ENCODE measurements at places on chromosomes 6 and 20.

GRCh38 chr20:25495189-25495824 lies 87.8 kb downstream of the GINS1 start:
- no peak for DNase-seq

GRCh38 chr6:43070028-43070632 lies 6.0 kb upstream of the PTK7 start:
- no peak for DNase-seq

DNA sequence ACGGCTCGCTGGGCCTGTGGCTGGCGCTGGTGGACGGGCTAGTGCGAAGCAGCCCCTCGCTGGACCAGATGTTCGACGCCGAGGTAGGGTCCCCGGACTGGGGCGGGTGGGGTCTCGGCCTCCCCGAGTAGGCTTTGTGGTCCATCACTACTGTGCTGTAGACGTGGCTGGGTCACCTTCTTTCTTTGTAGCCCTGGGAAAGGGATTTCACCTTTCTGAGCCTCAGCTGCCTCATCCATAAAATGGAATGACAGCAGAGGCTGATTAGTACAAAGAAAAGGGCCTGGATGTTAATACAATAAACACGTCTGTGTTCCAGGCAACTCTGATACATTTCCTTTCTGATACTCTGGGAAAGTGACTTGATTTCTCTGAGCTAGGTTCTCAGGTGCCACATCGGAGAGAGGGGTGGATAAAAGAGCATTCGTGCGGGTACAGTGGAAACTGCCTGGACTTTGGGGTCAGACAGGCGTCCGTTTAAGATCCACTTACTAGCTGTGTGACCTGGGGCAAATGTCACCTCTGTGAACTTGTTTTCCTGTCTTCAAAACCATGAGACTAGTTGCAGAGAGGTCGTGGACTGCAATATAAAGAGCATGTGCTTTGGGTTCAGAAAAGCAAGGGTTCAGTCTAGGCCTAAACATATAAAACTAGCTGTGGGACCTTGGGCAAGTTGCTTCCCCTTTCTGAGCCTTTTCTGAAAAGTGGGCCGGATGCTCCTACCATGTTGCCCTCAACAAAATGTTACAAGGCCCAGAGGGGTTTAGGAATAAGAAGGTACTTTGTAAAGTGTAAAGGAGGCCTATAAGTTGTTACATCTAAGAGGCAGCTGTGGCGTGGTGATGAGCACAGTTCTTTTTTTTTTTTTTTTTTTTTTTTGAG lies 896 bp downstream of the SYS1 start:
- DNase-seq = no peak

DNA sequence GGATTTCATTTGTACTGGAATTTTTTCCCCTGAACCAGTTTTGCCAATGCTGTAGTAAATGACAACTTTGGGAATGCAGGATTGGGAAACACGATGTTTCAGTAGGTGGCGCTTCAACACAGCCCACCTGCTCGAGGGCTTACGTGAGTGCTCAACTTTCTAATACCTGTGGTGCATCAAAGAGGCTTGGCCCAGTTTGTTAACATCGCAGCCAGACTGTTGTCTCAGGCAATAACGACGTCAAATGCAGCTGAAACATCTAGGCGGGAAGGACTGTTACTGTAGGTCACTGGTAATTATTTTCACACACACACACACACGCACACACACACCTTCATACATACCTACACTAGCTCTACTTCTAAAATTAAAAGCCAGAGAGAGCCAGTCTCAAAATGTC lies 815.5 kb upstream of the SLC35B3 start:
- no peak for DNase-seq

GRCh38 chr20:61779176-61779965 lies 286.3 kb downstream of the TAF4 start:
- no peak for DNase-seq

- DNase-seq = no peak
These were observed 119.0 kb upstream of the STMND1 start for GRCh38 chr6:16982807-16983206.

GRCh38 chr6:40674170-40674569 lies 87.0 kb upstream of the LRFN2 start:
- no peak for DNase-seq

DNA sequence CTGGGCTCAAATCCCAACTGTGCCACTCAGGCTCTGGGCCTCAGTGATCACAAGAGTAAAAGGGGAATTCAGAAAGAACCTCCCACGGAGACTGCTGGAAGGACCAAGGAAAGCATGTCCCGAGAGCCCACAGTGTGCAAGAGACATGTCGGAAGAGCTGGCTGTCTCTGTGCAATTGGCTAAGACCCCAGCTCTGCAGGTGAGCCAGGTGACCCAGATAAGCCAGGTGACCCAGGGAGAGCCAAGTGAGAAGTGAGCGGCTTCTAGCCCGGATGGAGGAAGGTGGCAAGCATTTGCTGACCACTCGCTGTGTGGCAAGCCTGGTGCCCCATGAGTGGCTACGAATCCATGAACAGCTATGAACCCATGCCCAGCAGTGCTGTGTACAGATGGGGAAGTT lies 59.1 kb downstream of the RIPOR3 start:
- DNase-seq = no peak

- DNase-seq = no peak
These were observed 13.5 kb downstream of the PFDN4 start for GRCh38 chr20:54221353-54221752.

GRCh38 chr20:22159276-22159675 lies 425.1 kb downstream of the FOXA2 start:
- DNase-seq = no peak

DNA sequence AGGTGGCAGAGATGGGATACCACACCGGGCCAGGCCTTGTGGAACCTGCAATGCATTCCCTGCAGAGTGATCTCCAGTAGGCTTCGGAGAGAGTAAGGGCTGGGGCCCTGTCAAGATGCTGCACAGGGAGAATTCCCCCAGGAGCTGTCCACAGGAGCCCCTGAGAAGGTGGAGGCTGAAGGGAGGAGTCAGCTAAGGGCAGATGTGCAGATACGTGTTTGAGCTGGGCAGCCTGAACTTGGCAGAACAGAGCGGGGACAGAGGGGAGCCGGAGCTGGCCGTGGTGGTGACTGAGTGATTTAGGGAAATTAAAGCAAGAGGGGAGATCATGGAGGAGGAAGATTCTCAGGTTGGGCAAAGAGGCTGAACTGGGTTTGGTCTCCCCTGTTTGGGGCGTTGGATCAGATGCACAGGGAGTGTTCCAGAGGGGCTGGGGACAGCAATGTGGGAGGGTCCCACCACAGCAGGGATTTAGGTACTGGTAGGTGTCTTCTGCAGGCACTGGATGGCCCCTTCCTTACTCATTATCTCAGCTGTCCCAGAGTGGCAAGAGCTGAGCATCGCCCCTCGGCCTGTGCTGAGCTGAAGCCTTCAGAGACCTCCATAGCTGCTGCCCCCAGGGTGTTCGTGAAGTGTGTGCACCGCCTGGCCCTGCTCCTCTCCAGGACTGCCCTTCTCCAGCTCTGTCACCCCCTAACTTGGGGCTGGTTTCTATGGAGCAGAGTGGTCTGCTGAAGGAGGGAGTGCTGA lies 3.8 kb upstream of the NCR2 start:
- DNase-seq = no peak

GRCh38 chr20:48246061-48246790 lies 460.9 kb upstream of the SULF2 start:
- no peak for DNase-seq

GRCh38 chr20:9739991-9740390 lies 98.9 kb downstream of the PAK5 start:
- DNase-seq = no peak

- DNase-seq = no peak
These were observed 13.3 kb downstream of the TASP1 start for GRCh38 chr20:13625304-13625979.

DNA sequence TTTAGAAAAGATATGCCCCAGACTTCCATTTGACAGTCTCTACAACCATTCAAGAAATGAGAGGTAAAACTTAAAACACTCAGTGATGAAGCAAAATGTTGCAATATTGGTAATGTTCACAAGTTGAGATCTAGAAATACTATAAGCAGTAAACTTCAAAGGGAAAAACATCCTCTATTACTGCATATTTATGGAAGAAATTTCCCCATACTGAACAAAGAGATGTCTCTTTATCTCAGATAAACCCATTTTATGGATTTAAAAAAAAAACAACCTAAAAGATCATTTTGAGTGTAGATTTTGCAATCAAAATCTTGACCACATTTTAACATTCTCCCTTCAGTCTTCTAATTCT lies 177.8 kb upstream of the TAB2 start:
- no peak for DNase-seq

DNA sequence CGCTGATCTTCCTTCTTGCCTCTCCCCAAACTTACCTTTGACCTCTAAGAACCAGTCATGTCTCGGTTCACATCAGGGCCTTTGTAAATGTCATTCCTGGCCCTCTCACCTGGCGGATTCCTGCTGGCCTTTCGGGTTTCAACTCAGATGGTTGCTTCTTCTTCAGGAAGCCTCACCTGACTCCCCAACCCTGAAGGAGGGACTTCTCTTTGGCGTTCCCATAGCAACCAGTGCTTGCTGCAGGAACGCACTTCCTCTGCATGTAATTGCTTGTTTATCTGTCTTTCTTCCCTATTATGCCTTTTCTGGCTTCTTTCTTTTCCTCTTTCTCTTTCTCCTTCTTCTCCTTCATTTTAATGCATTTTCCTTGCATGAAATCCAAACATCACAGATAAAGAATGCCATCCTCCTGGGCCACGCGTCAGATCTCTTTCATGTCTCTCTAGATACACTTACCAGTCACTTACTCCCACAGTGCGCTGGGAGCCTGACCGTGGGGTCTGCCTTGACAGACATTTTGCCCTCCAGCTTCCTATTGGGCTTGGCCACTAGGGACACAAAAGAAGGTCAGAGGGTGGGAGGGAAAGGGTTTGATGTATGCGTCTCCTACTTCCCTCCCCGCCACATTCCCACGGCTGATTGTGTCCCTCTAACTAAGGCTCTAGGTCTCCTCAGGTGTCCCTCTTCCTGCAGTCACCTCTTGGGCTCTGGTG lies 295.7 kb upstream of the TSHZ2 start:
- DNase-seq = no peak

GRCh38 chr20:16411361-16411760 lies 161.9 kb downstream of the KIF16B start:
- no peak for DNase-seq

DNA sequence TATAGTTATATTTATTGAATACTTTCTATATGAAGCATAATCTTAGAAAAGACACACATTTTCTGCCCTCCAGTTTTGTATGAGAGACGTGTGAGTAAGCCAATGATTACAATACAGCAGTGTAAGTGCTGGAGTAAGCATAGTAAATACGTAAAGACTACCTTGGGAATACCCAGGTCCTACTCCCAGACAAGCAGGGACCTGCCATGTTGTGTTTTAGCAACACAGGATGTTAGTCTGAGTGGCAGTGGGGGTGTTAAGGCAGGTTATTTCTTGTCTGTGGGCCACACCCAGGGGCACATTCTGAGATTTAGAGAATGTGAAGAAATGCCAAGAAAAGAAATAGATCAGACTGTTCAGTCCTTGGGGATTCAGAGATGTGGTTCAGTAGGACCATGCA lies 34.3 kb upstream of the RNF144B start:
- DNase-seq = no peak

DNA sequence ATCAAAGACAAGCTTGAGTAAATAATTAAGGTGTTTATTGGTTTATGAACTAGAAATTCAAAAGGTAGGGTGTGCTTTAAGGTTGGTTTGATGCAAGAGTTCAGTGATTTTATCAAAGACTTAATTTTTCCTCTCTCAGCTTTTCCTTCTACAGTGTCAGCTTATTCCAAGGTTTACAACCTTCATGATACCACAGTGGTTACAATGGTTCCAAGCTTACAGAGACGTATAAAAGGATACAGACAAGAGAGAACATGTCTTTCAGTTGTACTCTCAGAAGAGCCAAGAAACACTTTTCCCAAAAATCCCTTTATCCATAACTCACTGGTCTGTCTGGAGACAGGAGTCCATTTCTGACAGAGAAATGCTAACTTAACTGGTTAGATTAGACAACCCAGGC lies 93.5 kb upstream of the LOC128125822 start:
- DNase-seq = no peak

DNA sequence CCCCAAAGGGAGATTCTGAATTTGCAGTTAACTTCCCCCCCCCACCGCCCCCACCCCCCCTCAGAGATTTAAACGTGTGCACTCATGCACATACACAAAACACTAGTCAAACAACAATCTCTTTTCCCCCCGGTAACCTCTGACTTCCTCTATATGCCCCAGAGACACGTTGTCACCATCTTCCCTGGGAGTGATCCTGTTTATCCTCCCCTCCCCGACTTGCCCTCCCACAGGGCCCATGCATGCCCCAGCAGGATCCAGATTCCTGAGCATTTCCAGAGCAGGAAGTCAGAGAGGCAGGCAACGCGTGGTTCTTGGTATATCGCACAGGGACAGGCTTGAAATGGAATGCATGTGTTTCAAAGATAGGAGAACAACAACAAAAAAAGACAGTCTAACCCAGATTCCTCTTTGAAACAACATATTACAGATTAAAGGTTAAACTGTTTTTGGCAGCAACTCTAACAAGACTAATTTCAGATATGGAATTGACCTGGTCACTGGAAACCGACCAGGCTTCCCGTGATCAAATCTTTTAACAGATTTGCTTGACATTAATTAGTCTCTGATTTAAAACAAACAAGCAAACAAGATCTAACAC lies 1.3 kb downstream of the BLCAP start:
- no peak for DNase-seq

DNA sequence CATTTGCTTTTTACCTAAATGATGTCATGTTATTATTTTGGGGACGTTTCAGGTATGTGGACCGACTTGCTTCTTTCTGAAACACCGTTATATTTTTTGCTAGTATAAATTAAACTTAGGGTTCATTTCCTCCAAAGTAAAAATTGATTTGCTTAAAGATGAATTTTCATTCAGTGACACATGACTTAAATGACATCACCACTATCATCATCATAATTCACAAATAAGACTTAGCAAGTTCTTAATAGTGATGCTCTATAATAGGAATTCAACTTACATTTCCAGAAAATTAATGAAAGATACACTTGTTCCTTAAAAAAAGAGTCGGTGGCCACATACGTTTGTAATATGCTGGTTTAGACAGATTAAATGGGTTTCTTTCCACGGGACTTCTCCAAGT lies 9.3 kb downstream of the IRF4 start:
- DNase-seq = no peak

DNA sequence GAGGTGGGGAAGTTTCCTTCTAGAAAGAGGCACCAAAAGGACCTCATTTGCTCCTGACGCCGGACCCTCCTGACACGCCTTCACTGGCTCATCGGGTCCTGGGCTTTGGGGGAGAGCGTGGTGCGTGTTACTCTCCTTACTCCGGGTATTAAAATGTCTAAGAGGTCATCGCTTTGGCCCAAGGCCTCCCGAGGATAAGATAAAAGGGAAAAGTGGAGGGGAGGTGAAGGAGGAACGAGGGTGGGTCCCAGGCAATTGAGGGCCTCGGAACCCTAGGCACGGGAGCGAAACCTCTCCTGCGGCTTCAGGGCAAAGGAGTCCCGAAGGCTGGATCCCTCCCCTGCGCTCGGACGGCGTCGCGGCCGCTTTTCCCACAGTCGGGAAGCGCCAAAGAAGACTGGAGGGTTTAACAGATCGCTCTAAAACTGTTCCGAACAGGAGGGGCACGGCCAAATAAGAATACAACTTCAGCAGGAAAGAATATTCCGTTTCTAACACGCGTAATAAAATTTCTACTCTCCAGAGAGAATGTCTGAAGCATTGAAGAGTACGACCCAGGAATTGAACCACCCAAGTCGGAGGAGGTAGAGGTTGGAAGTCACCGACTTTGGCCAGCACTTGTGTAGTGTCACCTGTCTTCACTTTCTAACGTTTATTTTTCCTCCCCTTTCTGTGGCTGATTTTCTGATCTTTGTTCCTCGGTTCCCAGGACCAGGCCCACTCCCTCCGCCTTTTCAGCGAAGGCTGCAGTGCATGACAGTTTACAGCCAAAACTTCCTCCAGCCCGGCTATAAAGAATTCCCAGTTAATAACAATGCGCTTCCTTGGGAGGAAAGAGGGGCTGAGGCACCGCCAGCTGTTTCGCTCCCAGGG lies 2.1 kb upstream of the TBXT start:
- DNase-seq = no peak

All from activated gamma-delta T cell (primary cell).